Osteoblast (primary cell): ENCODE measurements at places on chromosomes 5 and 9. TPM values are rescaled to one million over a fixed set of nuclear protein-coding genes. Genes with fewer than 3 reads are reported as not detected.
A peak's percentile ranks its signal among the peaks of the same experiment; 100 is the strongest.

DNA sequence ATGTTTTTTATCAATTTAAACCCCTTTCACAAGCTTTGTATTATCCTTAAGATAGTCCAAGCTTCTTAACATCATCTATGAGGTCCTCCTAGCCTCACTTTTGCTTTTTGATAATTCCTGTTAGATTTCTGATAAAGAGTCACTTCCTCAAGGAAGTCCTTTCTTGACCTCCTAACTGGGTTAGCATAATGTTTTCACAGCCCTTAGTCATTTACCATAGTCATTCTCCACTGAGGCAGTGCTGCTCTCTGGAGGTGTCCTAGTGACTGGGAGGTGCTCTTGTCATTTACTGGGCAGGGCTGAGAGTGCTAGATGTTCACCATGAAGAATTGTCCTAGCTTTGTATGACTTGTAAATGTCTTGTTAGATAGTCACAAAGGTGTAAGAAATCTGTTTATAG lies 26.4 kb downstream of the TNPO1 start:
- peak; percentile 76 for DNase-seq
- no peaks in the 10 kb centered on the region for H3K36me3 ChIP-seq
- H3K27ac ChIP-seq: peak overlapping the region; percentile 63
- no peak overlapping the region for H3K4me3 ChIP-seq
- peaks cover 65% of the 10 kb centered on the region for H3K4me1 ChIP-seq

- no peak overlapping the region for H3K4me3 ChIP-seq
- H3K27ac ChIP-seq: no peak overlapping the region
- no peaks in the 10 kb centered on the region for H3K4me1 ChIP-seq
- H3K36me3 ChIP-seq: no peaks in the 10 kb centered on the region
- DNase-seq: no peak
- H3K27me3 ChIP-seq: no peaks in the 10 kb centered on the region
Observed at GRCh38 chr5:152622628-152623027, 217.5 kb upstream of the NMUR2 start.

- H3K27ac ChIP-seq: no peak overlapping the region
- no peaks in the 10 kb centered on the region for H3K36me3 ChIP-seq
- no peak overlapping the region for H3K4me3 ChIP-seq
Observed at GRCh38 chr5:135287551-135287950, 111.5 kb downstream of the MACROH2A1 start.

The HNRNPA0 gene
- 24.2 TPM in 2 replicates for total RNA-seq
